Stimulated activated CD4-positive, alpha-beta T cell treated with anti-CD3 and anti-CD28 coated beads, Interleukin-12 subunit alpha, Interleukin-12 subunit beta, amount 100 ng/mL, for 4 hours (primary cell): ENCODE measurements at places on chromosomes 12 and 14.

DNA sequence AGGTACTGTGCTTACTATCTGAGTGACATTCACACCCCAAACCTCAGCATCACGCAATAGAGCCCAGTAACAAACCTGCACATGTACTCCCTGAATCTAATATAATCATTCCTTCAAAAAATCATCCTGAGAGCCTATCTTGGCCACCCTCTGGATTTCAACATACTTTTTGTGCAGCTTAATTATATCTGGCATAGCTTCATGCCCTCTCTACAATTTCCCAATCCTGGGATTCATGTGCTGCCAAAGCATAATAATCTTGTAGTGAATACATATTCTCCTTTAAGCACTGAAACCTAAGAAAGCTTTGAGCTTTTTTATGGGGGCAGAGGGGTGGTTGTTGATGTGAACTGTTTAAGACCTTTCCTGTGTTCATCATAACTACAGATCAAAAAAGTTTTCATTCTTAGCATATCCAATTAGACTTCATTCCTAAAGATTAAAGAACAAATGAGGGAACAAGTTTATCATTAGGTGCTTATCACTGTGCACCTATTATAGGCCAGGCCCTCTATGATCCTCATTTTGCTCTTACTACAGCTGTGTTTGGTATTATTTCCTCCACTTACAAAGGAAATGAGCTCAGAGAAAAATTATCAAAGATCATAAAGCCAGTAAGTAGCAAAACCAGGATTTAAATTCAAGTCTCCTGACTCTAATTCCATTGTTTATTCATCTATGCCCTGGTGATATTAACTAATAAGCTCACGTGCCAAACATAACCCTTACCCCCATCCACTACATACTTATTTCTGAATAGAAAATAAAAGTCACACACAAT lies 51.2 kb downstream of the SINHCAF start:
- no peak for DNase-seq

- DNase-seq = no peak
Observed at GRCh38 chr12:119936705-119937311, 52.2 kb upstream of the BICDL1 start.

DNA sequence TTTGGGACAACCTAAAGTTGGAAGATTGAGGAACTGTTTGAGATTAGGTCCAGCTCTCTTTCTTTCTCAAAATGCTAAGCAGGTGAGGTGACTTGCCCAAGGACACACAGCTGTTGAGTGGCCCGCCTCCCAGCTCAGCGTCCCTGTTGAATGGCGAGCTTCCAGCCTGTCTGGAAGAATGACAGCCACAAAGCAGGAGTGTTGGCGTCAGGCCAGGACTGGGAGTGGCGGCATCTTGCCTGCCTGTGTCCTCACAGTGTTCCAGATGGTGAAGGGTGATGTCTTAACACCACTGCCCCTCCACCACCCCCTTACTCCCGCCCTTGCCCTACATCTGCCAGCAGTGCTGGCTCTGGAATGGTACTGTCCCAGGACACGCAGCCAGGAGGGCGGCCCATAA lies 4.4 kb upstream of the CEBPE start:
- no peak for DNase-seq

GRCh38 chr14:104972301-104973134 lies 5.7 kb downstream of the AHNAK2 start:
- no peak for DNase-seq

DNA sequence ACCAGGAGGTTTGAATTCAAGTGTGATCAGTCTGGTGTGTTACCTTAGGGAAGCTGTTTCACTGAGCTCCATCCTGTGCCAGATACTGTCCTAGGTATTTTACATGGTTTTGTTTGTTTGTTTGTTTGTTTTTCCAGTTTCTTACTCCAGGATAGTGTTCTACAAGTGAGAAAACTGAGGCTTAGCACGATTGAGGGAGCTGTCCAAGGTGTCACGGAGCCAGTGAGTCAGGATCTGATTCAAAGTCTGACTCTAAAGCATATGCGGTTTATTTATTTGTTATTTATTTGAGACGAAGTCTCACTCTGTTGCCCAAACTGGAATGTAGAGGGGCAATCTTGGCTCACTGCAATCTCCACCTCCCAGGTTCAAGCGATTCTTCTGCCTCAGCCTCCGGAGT lies 79.7 kb upstream of the GNG2 start:
- no peak for DNase-seq

- no peak for DNase-seq
Observed at GRCh38 chr14:101825797-101826196, 64.3 kb downstream of the PPP2R5C start.

DNA sequence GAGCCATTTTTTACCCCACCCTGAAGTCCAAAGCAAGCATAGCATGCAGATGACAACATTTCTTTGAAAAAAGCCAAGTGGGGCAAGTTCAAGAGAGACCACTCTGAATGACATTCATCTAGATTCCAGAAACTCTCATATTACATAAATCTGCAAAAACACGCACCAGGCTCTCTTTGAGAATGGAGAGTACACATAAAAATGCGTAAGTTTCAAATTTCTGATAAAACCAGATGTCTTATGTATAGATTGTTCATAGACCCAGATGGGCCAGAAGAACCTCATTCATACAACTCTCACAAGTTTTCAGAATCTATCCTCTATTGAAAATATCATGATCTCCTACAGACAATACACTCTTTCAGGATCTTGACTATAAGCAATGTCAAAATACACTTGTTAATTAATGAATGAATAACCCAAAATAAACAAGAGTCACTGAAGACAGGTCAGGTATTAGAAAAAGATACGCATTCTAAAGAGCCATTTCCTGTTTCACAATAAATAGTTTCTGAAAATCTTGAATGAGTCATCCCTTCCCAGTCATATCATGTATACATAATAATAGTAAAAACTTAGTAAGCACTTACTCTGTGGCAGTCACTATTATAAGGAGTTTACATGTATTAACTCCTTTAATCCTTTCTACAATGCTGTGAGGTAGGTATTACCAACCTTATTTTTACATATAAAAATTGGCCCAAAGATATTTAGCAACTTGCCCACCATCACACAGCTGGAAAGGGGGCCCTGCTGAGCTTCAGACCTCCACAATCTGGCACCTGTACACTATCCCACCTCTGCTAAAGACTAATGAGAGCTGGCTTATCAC lies 72.0 kb downstream of the PPP2R5E start:
- DNase-seq = no peak

DNA sequence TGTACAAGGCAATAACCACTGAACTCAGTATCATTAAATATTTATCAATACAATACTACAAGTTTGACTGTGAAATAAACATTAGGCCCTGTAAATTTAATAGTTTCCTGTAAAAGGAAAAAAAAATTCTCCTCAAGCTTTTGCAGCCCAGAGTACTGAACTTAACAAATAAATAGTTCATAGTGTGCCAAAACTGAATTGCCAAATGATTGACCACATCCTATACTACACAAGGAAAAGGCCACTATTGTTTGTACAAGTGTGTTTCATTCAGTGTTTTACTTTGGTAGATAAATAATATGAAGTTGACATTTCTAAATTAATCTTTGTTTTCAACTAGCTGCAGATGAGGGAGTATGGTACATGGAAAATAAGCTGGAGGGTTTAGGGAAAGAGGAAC lies 379.6 kb downstream of the FLRT2 start:
- DNase-seq = no peak

GRCh38 chr12:15599266-15600037 lies 189.7 kb downstream of the EPS8 start:
- DNase-seq = no peak

DNA sequence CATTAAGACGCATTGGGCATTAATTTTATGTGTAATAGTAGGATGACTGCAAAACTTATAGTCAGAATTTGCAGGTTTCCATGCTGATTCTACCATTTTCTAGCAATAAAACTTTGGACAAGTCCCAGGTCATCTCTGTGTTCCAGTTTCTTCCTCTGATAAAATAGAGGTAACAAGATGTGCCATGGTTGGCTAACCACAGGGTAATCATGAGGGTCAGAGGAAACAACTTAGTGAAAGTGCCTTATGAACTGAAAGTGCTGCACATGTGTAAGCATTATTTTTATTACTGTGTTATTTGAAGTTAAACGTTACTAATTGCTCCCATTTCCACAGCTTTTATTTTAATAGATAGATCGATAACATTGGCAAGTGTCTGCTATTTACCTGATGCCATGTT lies 21.1 kb downstream of the SMCO2 start:
- no peak for DNase-seq

- DNase-seq = no peak
Observed at GRCh38 chr12:44000309-44000952, 164.6 kb downstream of the TMEM117 start.

DNA sequence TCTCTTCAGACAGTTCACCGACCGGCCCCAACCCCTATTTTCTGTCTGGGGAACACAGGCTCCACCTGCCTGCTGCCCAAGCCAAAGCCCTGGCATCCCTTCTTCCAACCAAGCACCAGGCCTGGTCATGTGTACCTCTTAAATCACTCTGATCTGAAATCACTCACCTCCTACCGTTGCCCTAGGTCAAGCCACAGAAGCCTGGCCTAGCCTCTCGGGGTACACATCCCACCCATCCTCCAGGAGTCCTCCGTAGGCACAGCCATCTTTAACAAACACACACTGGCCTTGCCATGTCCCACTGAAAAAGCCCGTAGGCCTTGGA lies 81.8 kb downstream of the IRF2BPL start:
- no peak for DNase-seq

DNA sequence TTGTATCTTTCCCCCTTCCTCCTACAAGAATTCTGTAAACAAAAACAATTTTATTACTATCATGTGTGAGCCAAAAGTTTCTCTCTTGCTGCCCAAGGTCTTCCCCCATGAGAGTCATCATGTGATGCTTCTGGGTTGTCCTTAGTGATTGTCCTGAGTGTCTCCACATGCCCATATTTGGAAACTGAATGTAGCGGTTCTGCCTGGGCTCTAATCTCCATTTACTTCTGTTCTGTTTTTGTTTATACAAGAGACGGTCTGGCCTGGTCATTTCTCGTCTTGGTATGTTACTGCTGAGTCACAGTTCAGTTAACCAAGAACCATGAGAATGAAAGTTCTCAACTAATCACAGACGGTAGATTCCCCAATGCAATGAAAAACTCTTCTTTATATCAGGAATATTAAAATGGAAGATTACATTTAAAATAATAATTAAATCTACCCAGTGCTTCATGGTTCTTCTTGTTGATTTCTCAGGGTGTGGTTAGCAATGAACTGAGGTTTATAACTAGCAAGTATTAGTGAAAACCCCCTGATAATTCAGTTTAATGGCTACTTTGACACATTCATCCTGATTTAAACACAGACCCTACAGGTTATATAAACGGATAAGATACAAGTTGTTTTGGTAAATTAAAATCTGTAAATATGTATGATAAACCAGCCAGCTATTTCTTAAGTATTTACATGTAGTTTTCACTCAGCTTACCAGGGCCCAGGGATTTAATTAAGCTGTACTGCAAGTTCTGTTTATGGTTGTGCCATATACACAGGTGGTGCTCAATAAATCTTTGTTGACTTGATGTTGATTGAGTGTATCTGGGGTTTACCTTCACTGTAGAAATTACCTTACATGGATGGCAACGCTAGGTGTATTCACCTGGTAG lies 81.1 kb downstream of the PELI2 start:
- DNase-seq = no peak

DNA sequence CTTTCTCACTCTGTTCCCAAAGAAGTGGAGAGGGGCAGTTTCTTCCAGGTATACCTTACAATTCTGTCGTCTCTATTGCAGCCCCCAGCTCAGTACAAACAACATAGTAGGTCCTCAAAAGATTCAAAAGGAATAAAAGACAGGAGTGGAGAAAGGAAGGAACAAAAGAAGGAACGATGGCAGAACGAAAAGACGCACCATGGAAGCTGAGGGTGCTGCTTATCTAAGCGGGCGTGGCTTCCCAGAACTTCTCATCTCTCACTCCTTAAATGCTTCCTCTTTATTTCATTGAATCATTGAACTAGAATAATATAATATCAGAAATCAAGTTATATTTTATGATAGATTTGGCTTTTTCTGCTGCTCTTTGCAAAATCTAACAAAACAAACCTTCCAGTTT lies 13.7 kb upstream of the LTA4H start:
- no peak for DNase-seq

DNA sequence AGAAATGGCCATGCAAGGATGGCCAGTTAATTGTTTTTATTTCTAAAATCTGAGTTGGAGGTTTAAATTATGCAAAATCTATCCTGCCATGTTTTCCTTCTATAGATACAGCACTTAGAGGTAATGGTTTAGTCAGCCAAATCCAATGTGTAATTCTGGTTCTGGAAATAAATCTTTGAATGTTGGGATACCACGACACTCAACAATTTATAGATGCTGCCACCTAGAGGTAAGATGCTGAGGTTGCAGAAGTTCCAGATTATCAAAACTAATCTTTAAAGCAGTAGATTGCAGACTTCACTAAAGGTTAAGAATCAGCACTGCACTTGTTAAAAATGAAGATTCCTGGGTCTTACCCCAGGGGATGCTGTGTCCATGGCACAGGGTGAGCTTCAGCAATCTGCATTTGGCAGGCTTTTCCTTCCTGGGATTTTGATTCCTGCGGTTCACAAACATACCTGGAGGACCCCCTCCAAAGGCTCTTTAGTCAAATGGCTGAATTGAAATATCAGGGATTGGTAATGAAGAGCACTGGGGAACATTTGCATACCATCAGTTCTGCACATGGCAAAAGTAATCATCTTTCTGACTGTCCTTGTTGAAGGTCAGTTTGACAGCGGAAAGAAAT lies 53.4 kb upstream of the ANO4 start:
- DNase-seq = no peak

DNA sequence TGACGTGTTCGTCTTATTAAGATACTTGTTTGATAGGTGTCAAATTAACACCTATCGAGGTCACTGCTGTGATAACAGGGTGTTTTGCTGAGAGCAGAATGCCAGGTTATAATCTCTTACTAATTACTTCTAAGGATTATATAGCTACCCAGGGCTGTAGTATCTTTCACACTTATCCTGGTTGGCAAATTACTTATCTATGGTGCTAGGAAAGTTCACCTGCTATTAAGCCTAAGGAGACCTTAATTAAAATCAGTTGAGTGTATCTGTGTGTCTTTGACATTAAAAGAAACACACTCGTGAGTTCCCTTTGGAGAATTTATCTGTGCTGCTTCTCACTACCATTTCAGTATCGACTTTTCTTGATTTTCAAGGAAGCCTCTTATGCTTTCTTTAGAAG lies 301.6 kb upstream of the SLC16A7 start:
- no peak for DNase-seq

GRCh38 chr14:69887740-69888657 lies 8.8 kb downstream of the SMOC1 start:
- no peak for DNase-seq

DNA sequence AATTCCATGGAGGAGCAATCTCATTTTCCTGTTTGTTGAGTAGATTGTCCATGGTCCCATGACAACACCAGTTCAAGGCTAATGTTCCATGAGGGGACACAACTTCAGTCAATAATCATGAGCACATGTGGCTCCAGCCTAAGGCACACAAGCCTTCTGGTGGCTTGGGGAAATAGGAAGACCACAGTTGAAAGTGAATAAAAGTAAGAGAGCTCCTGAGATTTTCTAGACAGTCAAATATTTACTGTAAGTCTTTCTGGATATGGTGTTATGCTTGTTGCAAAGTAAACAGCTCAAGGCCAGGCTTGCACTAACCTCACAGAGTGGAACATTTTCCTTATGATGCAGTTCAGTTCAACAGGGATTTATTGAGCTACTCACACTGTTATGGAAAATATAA lies 206.9 kb upstream of the SLC38A2 start:
- DNase-seq = no peak

GRCh38 chr14:68789821-68790643 lies 2.8 kb downstream of the ZFP36L1 start:
- no peak for DNase-seq

- DNase-seq = no peak
Observed at GRCh38 chr14:94974893-94975292, 182.4 kb downstream of the DICER1 start.
